Hepatocyte (in vitro differentiated cells): ENCODE measurements at places on chromosomes 13 and 19. TPM values are rescaled to one million over a fixed set of nuclear protein-coding genes. Genes with fewer than 3 reads are reported as not detected.

Gene PGLYRP2
- total RNA-seq: 0.16 TPM in 1 of 2 replicates, not detected in the other

Gene ZNF443
- total RNA-seq: 6.0 and 7.5 TPM in 2 replicates

Gene NLRP7
- not detected in 2 replicates for total RNA-seq

Gene PLPPR2
- total RNA-seq: 10.9 and 25.9 TPM in 2 replicates

Gene THSD1
- 1.00 and 1.4 TPM in 2 replicates for total RNA-seq

Gene GNG7
- total RNA-seq: 1.2 and 1.3 TPM in 2 replicates

Gene LILRB5
- total RNA-seq: 0.16 and 0.80 TPM in 2 replicates

Gene ZNF581
- total RNA-seq: 12.2 and 17.3 TPM in 2 replicates

- peak overlapping the region; percentile 31 for H3K27ac ChIP-seq
- H3K4me3 ChIP-seq: no peak overlapping the region
- H3K27me3 ChIP-seq: no peaks in the 10 kb centered on the region
- no peaks in the 10 kb centered on the region for H3K36me3 ChIP-seq
Observed at GRCh38 chr13:40963927-40964326, 55.2 kb downstream of the ELF1 start.

DNA sequence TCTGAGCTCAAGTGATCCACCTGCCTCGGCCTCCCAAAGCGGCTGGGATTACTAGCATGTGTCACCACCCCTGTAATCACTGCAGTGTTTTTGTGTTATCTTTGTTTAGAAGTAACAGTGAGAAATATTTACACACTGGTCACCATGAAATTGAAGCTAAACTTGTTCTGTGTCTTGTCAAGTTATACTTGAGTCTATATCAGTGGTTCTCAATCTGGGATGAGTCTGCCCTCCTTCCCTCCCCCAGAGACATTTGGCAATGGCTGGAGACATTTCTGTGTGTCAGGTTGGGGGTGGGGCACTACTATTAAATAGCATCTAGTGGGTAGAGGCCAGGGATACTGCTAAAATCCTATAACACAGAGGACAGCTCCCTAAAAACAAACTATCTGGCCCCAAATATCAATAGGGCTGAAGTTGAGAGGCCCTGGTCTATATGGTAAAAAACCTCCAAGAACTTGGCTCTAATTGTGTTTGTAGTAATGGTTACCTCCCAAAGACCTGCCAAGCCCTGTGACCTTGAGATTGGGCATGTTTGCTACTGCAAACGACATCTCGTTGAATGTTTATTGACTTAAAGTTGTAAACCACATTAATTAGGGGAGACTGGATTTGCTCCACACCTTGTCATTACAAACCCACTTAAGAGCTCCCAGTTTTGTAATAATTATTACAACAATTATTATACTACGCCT is 6.9 kb downstream of the CTU1 start:
- H3K4me1 ChIP-seq: no peaks in the 10 kb centered on the region
- H3K27me3 ChIP-seq: no peaks in the 10 kb centered on the region
- no peak overlapping the region for H3K4me3 ChIP-seq
- H3K36me3 ChIP-seq: peaks cover 4% of the 10 kb centered on the region

DNA sequence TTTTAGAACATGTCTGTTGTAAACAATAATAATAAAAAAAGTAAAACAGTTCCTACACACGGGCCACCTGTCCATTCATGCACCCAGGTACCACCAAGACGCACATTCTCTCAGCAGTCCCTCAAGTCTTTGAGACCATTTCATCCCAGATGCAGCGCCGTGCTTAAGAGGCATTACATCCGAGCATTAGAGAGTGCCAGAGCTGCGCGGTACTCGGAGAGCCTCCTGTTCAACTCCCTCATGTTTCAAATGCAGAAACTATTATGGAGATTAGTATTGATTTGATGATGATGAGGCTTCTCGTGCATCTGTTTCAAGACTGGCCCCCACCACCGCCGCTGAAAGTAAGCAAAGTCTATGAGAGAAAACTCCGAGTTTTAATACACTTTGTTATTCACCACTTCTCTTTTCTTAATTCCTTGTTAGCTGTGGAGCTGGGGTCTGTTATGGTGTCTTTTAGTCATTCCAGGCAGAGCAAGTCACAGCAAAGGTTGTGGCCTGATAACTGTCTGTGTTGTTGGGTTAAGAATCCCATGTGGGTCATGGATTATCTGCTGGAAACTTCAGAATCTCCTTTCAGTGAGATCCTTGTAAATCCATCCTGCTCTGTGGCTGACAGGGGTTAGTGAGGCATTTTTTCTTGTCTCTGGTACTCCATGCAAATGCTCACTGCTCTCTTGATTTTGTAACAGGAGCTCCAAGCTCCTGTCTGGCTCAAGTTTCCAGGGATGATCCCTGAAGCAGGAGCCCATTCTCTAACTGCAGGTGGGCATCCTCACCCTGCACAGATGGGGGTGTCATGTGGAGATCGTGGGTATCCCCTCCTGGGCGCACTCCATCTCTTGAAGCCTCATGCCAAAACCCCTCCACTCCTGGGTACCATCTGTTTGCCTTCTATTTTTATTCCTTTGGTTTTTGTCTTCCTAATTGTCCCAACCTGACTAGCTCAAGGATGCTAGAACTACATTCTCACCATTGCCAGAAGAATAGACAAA is 74.9 kb upstream of the MTIF3 start:
- no peak overlapping the region for H3K27ac ChIP-seq
- H3K4me3 ChIP-seq: no peak overlapping the region
- H3K36me3 ChIP-seq: no peaks in the 10 kb centered on the region
- no peaks in the 10 kb centered on the region for H3K4me1 ChIP-seq
- no peaks in the 10 kb centered on the region for H3K27me3 ChIP-seq

- H3K4me3 ChIP-seq: peak within 1 kb of the TSS; percentile 33
- no peaks in the 10 kb centered on the region for H3K27me3 ChIP-seq
- H3K27ac ChIP-seq: no peak within 1 kb of the TSS
- peaks cover 21% of the 10 kb centered on the region for H3K4me1 ChIP-seq
Observed at GRCh38 chr19:5804516-5805461, at the start of gene NRTN. Gene NRTN, plus strand, starts transcription at chr19:5805067. Its CDS starts 19,099 bp downstream, at chr19:5824166.

GRCh38 chr19:42165146-42165545 is 32.9 kb upstream of the POU2F2 start:
- no peak for DNase-seq
- H3K27ac ChIP-seq: no peak overlapping the region
- H3K36me3 ChIP-seq: no peaks in the 10 kb centered on the region
- no peaks in the 10 kb centered on the region for H3K4me1 ChIP-seq

- peaks cover 5% of the 10 kb centered on the region for H3K4me1 ChIP-seq
- no peak overlapping the region for H3K4me3 ChIP-seq
- H3K27me3 ChIP-seq: no peaks in the 10 kb centered on the region
- H3K27ac ChIP-seq: no peak overlapping the region
- H3K36me3 ChIP-seq: no peaks in the 10 kb centered on the region
Observed at GRCh38 chr13:66794340-66795031, 435.6 kb downstream of the PCDH9 start.

DNA sequence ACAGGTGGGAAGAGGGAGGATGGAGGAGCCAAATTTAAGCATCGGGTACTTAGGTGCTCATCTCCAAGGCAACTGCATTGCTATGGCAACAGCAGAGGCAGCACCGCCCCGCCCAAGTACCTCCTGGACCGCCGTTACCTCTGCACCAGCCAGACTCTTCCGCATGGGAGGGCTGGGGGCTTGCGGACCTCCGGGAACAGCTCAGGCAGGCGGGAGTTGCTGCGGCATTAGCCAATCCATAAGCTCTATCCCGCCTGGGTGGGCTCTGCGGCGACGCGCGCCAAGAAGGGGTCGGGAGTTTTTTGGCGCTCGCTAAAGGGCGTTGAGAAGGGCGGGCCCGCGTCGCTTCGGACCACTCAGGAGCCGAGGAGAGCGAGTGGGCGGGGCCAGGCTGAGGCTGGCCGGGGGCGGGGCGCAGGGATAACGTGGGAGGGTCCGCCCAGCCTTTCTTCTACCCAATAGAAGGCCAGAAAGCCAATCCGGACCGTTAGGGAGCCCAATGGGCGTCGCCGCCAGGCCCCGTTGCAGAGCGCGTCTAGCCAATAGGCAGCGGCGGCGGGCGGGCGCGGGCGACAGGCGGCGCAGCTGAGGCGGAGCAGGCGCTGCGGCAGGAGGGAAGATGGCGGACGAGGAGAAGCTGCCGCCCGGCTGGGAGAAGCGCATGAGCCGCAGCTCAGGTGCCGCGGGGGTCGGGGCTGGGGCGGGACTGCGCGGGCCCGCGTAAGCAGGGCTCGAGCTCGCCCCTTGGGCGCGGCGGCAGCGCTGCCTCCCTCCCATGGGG is at the start of gene PIN1:
Gene PIN1 (plus strand): TSS at position 593 of the 781 bp plus-strand sequence. CDS start 27 bp downstream, at position 620.
- DNase-seq: peak; percentile 100
- peak within 1 kb of the TSS; percentile 7 for H3K27ac ChIP-seq
- H3K36me3 ChIP-seq: no peaks in the 10 kb centered on the region
- peaks cover 6% of the 10 kb centered on the region for H3K4me1 ChIP-seq

DNA sequence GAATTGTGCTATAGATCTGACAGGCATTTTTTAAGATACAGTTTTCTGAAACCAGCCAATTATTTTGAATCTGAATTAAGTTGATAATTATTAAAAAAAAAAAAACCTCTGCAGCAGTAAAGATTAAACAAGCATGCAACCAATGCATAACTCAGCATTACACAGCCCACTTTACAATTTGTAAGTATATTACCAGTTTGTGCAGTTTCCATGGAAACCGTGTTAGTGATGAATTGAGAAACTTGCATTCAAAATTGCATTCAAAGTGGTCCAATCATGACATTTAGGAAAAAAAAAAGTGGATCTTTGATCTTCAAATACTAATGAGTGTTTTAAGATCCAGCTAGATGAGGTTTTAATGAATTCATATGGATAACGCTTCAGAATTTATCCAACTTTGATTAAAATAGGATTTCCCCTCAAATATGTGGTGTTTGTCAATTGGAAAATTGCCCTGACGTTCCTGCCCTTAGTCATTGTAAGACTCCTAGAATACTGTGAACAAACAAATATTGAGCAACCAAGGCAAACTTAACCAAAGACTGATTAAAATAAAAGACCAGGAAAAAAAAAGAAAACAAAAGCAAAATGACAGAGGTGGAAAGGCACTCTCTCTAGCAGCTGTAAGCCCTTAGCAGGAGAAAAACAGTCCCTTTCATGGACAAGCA is 314.8 kb upstream of the MAB21L1 start:
- peak overlapping the region; percentile 52 for H3K27ac ChIP-seq
- no peak for DNase-seq
- H3K4me1 ChIP-seq: no peaks in the 10 kb centered on the region
- H3K27me3 ChIP-seq: no peaks in the 10 kb centered on the region
- H3K4me3 ChIP-seq: no peak overlapping the region

DNA sequence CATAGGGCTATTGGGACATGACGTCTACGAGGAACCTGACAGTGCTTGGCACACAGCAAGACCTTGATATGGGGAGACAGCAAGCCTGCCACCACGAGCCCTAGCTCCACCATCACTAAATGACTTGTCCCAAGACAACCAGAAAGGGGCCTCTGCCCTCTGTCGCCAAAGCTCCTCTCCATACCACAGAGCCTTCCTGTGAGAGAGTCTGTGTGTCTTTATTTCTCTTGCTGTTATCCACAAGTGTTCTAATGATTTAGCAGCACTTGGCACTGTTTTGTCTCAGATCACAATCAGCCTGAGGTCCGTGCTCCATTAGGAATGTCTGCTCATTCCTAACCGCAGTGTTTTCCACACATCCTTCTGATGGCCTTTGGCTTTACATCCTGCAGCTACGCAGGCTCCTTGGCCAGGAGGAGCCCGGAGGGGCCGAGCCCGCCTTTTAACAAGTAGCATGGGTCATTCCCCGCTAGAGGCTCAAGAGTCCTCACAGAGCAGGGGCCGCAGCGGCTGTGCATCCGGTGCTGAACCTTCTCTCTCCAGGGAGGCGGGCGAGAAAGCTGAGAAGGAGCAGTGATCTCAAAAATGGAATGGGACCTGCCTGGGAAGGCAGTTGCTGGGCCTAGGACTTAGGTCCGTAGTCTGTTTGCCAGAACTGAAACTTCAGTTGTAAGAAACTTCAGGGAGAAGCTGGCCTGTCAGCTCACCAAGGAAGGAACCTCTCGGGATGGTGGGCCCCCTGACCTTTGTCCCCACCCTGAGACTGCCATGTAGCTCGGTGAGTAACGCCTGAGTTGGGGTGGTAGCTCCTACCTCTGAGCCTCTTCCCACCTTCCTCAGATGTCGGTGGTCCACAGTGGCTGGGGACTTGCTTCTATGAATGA is 61.1 kb upstream of the HMGB1 start:
- no peak overlapping the region for H3K4me3 ChIP-seq
- H3K27ac ChIP-seq: no peak overlapping the region
- H3K4me1 ChIP-seq: peaks cover 8% of the 10 kb centered on the region
- H3K36me3 ChIP-seq: no peaks in the 10 kb centered on the region
- DNase-seq: peak; percentile 13

GRCh38 chr19:40695881-40696280 is 5.4 kb upstream of the NUMBL start:
- H3K4me1 ChIP-seq: no peaks in the 10 kb centered on the region
- no peak overlapping the region for H3K4me3 ChIP-seq
- no peaks in the 10 kb centered on the region for H3K36me3 ChIP-seq
- no peak for DNase-seq
- no peak overlapping the region for H3K27ac ChIP-seq
- no peaks in the 10 kb centered on the region for H3K27me3 ChIP-seq
